Activated CD8-positive, alpha-beta memory T cell treated with anti-CD3 and anti-CD28 coated beads for 48 hours (primary cell): ENCODE measurements at places on chromosomes 2 and 18.

DNA sequence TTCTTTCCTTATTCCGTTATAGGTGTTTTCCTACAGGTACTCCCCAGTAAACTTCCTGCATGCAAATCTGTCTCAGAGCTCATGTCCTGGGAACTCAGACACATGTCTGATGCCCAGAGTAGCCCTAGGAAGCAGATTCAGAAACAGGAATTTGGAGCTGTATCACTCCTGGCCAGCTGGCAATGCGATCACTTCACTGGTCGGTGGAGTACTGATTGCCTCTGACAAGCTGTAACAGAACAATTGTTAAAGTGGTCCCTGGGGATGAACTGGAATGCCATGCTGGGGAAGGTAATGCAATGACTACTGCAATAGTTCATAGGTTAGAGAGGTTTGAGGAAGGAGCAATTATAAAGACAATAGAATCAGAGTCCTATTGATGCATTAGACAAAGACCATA is 131.6 kb upstream of the DOCK10 start:
- no peak for DNase-seq

DNA sequence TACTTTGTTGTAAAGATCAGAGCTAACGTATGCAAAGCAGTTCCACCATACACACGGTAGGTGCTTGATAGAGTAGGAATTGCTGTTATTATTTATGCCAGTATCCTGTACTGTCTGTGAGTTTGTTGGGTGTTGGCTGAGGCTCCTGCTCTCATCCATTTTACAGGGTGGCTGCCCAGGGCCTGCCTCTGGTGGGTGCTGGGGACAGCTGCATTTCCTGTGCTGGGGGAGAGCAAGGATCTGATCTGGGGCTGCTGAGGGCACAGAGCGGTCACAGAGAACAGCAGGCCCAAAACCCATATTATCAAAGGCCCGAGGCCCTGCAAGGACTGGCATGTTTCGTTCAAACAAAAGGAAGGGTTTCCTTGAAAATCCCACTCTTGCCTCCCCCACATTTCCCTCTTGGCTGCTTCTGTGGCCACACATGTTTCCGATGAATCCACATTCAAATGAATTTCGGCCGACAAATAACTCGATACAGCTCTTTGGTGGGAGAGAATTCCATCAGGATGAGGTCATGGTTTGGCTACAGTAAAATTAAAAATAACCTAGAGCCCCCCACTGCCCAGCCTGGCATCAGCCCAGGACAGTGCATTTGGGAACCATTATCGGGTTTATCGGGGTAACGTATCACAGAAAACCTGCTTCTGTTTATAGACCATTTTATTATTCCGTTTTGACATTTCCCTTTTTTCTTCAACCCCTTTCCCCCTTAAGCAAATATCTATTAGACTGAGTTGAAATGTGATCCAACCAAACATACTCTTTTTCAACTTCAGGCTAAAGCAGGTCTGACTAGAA is 143.4 kb downstream of the CYRIA start:
- no peak for DNase-seq

DNA sequence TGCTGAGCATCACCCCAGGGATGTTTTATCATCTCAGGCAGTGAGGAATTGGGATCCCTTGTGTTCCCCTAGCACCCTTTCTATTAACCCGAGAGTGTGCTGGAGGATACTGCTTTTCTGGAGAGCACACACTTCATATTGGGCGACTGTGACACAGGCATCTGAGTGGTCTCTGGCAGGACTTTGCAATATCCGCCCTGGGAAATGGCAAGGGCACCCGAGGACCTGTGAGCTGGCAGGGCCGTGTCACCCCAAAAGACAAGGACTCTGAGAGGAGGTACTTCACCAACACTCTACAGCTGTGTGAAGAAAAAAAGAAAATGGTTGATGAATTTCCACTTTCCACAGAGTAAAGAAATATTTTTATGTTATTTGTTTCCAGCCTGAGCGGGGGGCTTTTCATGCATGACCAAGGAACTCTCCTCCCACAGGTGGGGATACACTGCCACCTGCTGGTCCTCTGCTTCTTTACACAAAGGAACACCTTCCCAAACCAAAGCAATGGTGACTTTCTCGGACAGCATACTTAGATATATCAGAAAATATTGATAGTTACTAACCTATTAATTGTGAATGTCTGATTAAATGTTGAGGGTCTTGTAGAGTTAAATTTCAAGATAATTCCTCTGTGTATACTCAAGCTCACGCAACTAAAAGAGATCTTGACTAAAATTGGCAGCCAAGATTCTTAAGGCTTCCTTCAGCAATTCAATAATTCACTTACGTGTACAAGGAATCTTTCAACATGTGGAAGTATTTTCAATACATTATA is 45.9 kb upstream of the REG3G start:
- DNase-seq: no peak

GRCh38 chr2:95024960-95025405 is 525 bp upstream of the MAL start:
- no peak for DNase-seq

DNA sequence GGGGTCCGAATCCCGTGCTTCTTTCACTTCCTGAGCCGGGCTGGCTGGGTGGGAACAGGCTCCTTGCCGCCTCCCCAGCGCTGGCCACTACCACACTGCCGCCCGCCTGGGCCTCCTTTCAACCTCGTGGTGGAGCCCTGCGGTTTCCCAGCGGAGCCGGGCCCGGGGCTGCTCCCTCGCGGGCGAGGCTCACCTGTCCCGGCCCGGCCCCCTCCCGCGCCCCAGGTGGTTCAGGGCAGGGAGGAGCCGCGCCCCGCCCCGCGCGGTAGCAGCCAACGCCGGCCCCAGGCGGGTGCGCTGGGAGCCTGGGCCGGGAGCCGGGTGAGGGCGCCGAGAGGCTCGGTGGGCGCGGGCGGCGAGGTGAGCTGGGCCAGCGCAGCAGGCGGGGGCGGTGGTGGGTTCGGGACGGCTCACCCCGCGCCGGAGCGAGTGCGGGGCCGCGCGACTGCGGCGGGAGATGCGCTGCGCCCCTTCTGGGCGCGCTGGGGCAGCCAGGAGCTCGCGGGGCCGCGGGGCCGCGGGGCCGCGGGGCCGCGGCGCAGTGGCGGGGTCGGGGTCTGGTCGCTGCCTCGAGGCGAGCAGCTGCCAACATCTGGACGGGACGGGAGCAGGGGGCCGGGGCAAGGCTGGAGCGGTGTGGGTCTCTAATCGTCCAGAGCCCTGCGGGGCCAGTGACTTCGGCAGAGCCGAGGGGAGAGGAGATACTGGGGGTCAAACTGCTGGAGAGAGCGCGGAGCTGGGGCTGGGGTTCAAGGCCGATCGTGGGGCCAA is at the start of gene LYPD6B:
TSS of gene LYPD6B (plus strand) at position 258 of the 771 bp plus-strand sequence. CDS start 92,250 bp downstream, outside the sequence.
- no peak for DNase-seq

DNA sequence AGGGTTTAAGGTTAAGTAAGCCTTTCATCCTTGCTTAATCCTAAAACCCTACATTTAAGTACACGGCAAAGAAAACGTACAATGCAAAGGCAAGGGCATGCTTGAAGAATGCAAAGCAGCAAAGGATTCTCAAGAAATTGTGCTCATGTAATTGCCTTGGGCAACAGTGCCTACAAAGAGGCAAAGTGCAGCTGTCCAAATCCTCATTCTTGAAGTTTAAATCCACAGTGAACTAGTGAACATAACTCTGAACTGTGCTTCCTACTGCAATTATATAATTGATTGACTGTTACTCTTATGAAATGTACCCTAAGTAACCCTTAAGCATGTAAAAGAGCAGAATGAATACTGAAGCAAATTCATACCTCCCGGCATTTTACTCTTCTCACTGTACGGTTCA is 85.4 kb downstream of the MAP3K20 start:
- DNase-seq: no peak

GRCh38 chr2:193076995-193077394 is 882.3 kb upstream of the TMEFF2 start:
- no peak for DNase-seq

- no peak for DNase-seq
These were observed 132.0 kb upstream of the MYCN start for GRCh38 chr2:15808204-15808910.
